ENCODE measurements at places on chromosomes 3 and 15.

DNA sequence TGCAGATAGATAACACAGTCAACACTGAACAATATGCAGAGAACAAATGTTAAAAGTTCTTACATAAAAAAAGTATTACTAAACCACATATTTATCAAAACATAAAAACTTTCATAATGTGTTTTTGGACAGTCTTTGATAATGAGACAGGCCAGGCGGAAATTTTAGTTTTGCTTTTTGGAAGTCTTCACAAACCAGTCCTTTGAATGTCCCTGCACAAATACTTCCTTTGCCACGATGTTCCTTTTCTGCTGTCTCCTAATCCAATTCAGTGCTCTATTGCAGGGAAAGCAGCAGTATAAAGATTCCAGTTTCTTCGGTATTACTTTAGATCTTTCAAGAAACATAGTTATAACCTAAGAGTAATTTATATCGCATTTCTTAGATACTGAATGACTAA lies 135.9 kb downstream of the TBL1XR1 start:
- DNase-seq, result no peak

DNA sequence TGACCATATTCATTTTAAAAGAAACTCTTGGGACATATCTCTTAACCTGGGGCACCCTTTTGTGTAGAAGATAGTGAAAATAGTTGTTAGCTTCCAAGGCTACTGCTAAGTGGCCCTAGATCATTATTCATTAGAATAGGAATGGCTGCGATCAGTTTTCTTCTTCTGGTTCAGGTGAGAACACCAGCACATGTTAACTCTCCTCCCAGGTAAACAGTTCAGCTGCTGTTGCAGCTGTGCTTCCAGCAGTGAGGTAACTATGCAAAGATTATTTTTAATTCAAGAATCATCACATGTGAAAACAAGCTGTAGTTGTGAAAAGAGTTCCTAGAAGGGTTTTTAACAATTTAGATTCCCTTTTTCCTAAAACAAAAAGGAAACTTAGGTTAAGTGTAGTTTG lies 43.3 kb downstream of the ZPLD1 start:
- no peak for DNase-seq

- DNase-seq, result no peak
These were observed 40.8 kb downstream of the MKRN3 start for GRCh38 chr15:23606226-23606625.

DNA sequence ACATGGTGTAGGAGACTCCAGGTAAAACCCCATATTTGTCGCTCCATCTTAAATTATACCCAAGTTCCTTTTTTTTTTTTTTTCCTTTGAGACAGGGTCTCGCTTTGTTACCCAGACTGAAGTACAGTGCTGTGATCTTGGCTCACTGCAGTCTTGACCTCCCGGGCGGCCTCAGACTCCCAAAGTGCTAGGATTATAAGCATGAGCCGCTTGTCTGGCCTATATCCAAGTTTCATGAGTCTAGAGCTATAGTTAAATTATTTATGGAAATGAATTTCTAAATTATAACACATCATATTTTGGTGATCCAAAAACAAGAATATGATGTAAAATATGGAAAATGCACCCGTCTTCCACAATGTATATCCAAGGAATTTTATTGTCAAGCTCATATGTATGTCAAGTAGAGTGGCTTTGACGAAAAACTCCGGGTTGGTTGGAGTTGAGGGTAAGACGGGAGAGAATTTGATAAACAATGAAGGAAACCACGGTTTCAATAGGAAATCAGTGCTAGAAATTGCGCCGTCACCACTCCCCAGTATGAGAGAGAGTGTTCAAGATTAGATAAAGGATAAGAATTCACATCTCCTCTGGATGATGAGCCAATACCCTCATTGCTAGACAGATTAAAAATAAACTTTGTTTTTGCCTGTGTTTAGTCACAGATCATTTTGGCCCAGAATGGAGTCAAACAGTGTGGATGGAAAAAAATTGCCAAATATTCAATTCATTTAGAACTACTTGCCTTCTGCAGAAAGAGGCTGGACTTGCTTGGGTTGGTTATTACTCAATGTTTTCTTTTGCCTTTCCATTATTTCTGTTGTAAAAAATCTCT lies 209.2 kb upstream of the NR2F2 start:
- no peak for DNase-seq

DNA sequence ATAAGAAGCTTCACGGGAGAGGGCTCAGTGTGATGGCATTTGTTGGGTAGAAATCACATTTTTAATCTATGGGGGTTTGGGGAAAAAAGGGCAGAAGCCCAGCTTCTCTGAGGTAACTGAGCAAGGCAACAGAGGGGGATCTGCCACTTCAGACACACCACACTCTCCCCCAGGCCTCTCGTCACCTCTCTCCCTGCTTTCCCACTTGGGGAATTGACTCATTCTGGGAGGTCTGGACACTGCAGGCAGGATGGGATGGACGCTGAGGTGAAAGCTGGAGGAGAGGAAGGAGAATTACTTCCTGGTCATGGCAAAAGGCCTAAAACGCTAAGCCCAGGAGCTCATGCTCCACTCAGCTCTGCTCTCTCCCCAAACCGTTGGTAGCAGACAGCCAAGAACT lies 33.2 kb downstream of the MYO5C start:
- DNase-seq, result no peak

- no peak for DNase-seq
These were observed 17.3 kb upstream of the DOCK3 start for GRCh38 chr3:50657407-50657806.

DNA sequence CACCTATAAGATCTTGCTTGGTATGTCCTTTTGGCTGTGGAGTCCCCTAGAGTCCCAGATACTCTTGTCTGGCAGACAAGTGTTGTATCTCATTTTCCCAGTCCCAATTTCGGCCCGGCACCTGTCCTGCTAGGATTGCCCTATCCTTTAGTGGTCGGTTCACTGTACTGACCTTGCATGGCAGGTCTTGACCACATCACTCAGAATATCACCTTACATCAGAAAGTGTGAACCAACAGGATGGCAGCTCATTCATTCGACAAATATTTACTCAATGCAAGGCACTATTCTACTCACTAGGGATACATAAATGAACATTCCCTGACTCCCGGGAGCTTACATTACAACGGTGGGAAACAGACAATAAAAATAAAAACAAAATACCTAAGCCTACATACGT lies 5.7 kb upstream of the CCDC80 start:
- DNase-seq, result no peak

DNA sequence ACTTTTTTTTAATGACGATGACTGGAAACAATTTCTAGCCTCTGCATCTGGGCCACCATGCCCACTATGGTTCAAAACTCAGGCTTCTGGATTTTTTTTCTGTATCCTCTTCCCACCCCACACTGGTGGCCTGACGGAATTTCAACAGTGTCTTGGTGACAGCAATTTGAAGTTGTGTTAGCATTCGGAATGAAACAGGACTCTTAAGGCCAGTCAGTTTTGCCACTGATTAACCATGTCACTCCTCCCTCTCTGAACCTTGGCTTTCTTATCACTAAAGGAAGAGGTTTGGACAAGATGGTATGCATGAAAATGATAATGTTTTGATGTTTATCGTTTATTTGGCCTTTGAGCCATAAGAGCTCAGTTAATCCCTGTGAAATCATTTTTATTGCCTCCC lies 41.6 kb upstream of the BDH1 start:
- no peak for DNase-seq

DNA sequence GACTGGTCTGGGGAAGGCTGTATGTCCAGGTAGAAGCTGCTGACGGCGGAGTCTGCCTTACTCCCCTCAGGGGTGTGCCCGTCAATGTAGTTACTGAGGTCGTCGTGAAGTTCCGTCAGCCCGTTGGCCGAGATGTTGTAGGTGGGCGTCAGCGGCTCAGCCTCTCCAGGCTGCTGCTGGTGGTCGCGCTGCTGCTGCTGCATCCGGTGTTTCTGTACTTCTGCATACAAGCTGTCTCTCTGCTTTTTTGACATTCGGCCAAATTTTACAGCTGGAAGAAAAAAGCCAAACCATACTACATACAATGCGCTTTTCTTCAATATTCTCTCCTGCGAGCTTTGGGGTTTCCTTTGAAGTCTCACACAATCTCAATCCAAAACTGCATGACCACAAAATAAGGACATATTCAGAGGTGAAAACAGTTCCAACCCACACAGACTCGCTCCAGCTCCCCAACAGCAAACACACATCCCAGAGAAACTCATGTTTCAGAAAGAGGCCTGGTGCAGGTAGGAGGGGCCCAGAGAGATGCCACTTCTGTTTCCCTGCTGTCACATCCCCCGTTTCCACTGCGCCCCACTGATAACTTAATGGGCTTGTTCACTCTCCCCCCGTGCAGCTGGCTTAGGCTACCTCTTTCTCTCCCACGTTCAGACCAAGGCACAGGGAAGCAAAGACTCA lies 32.5 kb upstream of the ICE2 start:
- DNase-seq, result no peak

DNA sequence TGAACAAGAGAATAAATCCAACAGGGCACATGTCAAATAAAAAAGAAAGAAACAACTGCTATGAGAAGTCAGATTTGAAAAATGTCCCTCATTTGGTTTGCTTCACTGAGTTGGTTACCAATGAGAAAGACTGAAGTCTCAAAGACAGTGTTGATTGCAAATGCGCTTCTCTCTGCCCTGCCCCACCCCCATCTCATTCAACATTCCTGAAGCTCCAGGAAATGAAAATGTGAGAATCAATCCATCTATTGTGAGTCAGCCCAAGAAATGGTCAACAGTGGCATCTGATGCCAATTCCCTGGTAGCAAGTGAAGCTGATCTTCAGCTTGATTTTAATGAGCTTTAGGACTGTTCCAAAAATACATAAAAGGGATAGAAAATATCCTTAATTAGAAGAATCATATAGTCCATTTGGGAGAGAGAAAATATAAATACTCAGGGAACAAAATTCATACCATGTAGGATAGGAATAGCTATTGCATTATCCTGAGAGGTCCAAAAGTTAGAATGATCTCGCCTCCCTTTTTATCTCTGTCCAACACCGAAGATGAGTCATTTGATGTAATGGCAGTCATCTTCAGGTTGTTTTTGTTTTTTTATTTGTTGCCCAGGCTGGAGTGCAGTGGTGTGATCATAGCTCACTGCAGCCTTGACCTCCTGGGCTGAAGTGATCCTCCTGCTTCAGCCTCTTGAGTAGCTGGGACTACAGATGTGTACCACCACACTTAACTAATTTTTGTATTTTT lies 200.3 kb upstream of the UMPS start:
- no peak for DNase-seq

DNA sequence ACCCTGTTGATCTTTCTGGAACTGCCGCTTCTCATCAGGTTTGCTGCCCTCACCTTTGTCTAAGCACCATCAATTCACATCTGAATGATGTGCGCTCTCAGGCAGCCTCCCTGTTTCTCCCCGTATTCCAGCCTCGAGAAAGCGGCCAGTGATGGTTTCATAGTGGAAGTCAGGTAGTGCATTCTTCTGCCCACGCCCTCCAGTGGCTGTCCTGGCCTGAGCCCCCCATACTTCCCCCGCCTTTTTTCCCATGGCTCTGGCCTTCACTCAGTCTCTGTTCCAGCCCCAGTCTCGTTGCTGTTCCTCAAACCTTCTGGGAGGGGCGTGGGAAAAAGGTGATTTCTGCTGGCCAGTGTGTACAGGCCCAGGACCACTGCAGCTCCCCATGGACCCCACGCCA lies 101.3 kb downstream of the ASB7 start:
- no peak for DNase-seq

DNA sequence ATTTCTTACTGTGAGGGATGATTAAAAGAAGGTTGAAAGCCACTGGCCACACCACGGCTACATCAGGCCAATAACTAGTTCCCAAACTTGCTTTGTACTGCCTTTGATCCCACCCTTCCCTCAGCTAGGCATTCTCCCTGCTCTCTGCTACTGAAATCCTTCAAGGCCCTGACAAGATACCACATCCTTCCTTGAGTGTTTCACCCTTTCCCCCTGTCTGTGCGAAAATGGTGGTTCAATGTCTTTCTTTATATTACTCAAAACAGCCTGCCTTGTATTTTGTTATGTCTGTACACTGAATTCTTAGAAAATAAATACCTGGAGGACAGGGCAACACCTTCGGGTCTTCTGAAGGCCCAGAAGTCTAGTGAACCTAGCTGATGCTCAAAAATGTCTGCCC lies 932 bp upstream of the VPS8 start:
- no peak for DNase-seq

DNA sequence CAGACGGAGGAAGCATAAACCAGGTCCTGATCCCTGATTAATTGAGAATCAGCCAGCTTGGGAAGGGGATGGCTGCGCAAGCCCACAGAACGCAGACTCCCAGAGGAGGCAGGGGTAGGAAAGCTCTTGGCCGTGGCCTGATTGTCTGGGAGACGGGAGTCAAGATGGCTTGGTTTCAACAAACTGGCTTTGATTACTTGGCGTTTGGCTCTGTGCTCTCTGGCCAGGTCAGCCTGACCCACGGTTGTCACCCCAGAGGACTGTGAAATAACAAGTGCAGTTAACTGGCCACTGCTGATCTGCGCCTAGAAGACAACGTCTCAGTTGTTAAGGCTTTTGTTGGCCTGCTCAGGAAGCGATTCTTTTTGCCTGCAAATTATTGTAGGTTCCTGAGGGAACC lies 387.0 kb upstream of the PROK2 start:
- no peak for DNase-seq

GRCh38 chr15:41893422-41894250 lies at the start of gene SPTBN5:
Gene SPTBN5 (minus strand): TSS chr15:41894053. CDS start chr15:41893497, 556 bp downstream.
- no peak for DNase-seq

DNA sequence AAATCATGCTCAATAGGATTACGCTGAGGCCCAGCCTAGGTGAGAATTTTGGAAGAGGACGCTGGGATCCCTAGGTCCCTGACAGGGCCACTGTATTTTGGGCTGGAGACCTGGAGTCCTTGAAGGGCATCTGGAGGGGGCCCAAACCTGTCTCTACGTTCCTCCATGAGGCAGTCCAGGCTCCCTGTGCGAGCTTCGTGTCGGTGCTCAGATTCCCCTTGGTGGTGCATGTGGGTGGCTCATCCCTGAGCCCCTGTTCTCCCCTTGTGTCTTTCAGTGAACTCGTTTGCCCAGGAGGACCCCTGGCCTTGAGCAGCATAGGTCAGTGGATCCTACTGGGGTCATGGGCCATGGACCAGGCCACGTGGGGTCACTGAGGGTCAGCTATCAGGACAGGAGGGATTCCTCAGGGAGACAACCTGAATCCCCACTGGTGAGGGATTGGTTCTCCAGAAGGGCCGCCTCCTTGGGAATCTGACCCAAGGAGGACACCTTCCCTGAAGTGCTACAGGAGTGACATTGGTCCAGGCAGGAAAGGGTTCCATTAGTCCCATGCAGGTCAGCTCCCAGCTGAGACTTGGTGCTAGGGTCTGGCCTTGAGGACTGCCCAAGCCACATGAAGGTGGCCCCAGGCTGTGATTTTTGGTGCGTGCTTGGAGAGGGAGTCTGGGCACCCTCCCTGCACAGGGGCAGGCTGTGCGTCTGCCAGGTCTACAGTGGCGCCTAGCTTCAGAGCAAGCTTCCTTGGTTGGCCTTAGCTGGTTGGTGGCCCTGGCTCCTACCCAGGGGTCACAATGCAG lies 229.8 kb downstream of the SNRPN start:
- DNase-seq, result no peak

GRCh38 chr3:71573181-71573580 lies 10.3 kb downstream of the FOXP1 start:
- DNase-seq, result no peak

- DNase-seq, result no peak
These were observed 26.0 kb downstream of the PLA2G4F start for GRCh38 chr15:42130246-42130986.

Measured in suppressor macrophage treated with lipopolysaccharide for 1 hour (primary cell).